Adrenal gland (tissue), 19 donors: ENCODE measurements at places on chromosomes 1 and 21. TPM values are rescaled to one million over a fixed set of nuclear protein-coding genes. Genes with fewer than 3 reads are reported as not detected.

DNA sequence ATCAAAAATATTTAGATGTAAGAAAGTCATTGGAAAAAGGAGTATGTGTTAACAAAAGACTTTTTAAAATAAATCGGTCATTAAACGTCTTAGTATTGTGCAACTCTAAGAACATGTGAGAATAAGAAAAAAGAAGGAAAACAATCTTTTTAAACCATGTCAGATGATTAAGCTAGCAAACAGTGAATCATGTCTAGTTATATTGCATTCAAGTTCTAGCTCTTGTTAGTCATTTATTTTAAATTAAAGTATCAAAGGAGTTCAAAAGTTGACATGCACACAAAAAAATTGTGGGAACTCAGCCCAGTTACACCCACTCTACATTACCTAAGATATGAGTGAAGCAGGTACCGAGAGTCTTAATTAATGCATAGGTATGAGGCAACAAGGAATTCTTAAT lies 9.8 kb downstream of the FRRS1 start:
- H3K27ac ChIP-seq = no peak overlapping the region
- no peak for DNase-seq
- H3K4me1 ChIP-seq = peaks cover 47% of the 10 kb centered on the region

DNA sequence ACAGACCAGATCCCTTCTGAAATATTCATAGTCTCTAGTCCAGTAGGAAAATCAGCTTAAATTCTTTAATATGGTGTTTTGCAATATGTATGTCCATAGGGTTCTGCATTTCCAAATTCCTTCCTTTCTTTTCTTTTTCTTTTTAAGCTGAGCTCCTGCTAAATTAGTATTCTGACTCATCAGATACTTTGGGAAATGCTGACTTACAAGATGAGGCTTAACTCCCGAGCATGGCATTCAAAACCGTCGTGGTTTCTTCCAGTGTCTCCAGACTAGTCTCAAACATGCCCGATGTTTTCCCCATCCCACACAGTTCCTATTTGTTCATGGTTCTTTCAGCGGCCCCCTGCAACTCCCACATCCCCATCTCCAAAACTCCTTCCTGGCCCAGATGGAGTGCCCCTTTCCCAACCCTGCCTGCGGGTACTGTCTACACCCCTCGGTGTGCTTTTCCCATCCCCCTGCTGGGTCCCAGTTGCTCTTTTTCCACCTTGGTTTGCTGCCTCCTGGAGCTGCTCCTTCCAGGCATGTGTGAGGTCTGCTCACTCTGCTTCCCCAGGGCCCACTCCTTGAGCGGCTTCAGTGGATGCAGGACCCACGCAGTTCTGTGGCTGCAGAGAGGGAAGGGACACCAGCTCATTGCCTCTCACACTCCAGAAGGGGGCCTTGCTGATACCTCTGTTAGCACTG lies 19.5 kb upstream of the ETV3 start:
- no peaks in the 10 kb centered on the region for H3K27me3 ChIP-seq
- no peak for DNase-seq
- no peak overlapping the region for H3K27ac ChIP-seq
- H3K4me3 ChIP-seq = no peak overlapping the region
- H3K36me3 ChIP-seq = no peaks in the 10 kb centered on the region

- peaks cover 16% of the 10 kb centered on the region for H3K4me1 ChIP-seq
- H3K36me3 ChIP-seq = peaks cover 5% of the 10 kb centered on the region
- no peaks in the 10 kb centered on the region for H3K27me3 ChIP-seq
- no peak overlapping the region for H3K4me3 ChIP-seq
- H3K27ac ChIP-seq = no peak overlapping the region
Observed at GRCh38 chr1:109089242-109090015, 1.1 kb upstream of the TMEM167B start.

- no peaks in the 10 kb centered on the region for H3K4me1 ChIP-seq
- no peaks in the 10 kb centered on the region for H3K36me3 ChIP-seq
- no peak for DNase-seq
- H3K27ac ChIP-seq = no peak overlapping the region
Observed at GRCh38 chr1:199855580-199855979, 171.9 kb upstream of the NR5A2 start.

- peak; percentile 50 for DNase-seq
- H3K36me3 ChIP-seq = no peaks in the 10 kb centered on the region
- H3K4me3 ChIP-seq = no peak overlapping the region
- no peaks in the 10 kb centered on the region for H3K4me1 ChIP-seq
- H3K27me3 ChIP-seq = no peaks in the 10 kb centered on the region
- H3K27ac ChIP-seq = no peak overlapping the region
Observed at GRCh38 chr1:11576109-11576875, 77.9 kb downstream of the FBXO2 start.

DNA sequence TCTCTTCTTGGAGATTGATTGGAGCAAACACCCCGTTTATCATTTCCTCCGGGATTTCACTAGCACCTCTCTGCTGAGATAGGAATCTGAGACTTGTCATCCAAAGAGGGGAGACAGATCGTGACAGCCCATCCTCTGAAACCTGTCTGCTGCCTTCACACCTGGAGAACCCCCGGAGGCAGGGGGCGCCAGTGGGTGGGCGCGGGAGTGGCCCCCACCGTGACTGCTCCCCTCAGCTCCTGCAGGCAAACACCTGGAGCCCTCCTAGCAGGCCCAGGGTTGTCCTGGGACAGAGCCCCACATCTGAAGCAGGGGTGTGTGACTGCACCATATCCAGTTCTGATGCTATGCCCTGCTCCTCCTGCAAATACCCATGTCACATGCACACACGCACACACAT lies 209.5 kb upstream of the POU3F1 start:
- no peak overlapping the region for H3K27ac ChIP-seq
- no peaks in the 10 kb centered on the region for H3K4me1 ChIP-seq
- no peak for DNase-seq
- no peak overlapping the region for H3K4me3 ChIP-seq
- no peaks in the 10 kb centered on the region for H3K27me3 ChIP-seq

DNA sequence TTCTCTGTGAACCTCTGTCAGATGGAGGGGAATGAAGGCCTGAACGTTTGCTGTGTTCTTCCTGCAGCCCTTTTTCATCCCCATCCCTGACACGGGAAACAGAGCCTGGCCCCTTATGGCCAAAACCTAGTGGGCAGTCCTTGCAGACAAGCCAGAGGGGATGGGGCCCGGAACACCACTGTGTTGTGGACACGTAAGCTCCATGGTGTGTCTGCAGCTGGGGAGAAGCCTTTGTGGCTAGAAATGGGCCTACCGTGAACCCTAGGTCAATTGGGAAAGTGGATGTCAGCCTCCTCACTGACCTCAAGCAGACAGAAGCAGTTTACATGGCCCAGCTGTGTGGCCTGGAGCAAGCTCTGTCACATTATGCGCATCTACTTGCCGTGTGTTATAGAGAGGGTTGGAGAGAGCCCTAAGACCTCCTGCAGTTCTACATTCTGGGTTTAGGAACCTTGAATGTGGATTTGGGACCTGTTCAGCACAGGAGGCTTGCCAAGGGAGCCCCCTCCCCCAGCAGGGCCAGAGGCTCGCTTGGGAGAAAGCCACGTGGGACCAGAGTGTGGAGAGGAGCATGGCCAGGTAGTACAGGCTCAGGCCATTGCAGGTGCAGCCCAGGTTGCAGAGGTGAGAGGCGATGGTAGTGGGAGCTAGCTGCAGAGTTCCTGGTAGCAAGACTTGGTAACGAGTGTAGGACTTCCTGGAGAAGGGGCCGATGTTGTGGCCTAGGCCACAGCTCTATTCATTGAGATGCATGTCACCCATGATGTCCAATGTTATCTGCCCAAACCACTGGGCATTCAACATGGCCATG lies 20.7 kb downstream of the PARS2 start:
- no peaks in the 10 kb centered on the region for H3K4me1 ChIP-seq
- no peaks in the 10 kb centered on the region for H3K27me3 ChIP-seq
- H3K27ac ChIP-seq = no peak overlapping the region
- H3K36me3 ChIP-seq = no peaks in the 10 kb centered on the region
- H3K4me3 ChIP-seq = no peak overlapping the region

GRCh38 chr1:182389619-182390047 lies 2.0 kb downstream of the GLUL start:
- DNase-seq = no peak
- no peaks in the 10 kb centered on the region for H3K27me3 ChIP-seq
- peaks cover 5% of the 10 kb centered on the region for H3K4me1 ChIP-seq
- no peaks in the 10 kb centered on the region for H3K36me3 ChIP-seq
- peak overlapping the region; percentile 84 for H3K4me3 ChIP-seq

DNA sequence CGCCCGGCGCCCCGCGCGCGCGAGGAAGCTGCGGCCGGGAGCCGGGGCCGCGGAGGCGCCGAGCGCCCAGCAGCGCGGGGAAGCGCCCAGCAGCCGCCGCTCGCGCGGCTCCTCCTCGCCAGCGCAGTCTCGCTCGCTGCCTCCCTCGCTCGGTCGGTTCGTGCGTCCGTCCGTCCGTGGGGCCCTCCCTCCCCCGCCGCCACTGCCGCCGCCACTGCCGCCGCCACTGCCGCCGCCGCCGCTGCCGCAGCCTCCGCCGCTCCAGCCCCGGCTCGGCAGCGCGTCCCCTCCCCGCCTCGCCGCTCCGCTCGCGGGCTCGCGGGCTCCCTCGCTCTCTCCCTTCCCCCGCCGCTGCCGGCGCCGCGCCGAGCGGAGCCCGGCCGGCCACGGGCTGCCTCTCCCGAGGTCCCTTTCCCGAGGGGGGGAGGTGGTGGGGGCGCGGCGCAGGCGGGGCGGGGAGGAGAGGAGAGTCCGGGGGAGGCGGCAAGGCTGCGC lies at the start of gene KCND3:
Gene KCND3 (minus strand): TSS at position 138 of the 495 bp plus-strand sequence.
- H3K27ac ChIP-seq = no peak within 1 kb of the TSS
- peaks cover 4% of the 10 kb centered on the region for H3K27me3 ChIP-seq
- peaks cover 17% of the 10 kb centered on the region for H3K4me1 ChIP-seq
- H3K36me3 ChIP-seq = no peaks in the 10 kb centered on the region

DNA sequence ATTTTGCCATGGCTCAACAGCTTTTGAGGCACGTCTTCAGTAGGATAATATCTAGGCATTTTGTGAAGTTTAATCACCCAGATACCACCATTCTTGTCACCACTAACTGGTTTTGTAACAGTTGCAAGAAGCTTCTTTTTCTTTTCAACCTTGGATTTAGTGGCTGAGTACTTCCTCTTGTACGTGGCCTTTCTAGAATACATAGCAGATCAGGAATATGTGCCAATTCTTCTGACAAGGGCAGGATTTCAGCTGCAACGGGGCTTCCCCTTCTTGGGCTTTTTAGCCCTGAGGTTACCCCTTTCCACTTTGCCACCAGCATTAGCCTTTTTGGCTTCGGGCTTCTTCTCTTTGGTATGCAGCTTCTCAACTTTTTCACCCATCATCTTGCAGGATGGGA lies 79.3 kb upstream of the WARS2 start:
- no peaks in the 10 kb centered on the region for H3K36me3 ChIP-seq
- H3K27me3 ChIP-seq = no peaks in the 10 kb centered on the region
- no peak overlapping the region for H3K4me3 ChIP-seq
- no peaks in the 10 kb centered on the region for H3K4me1 ChIP-seq

GRCh38 chr1:210340841-210341240 lies 12.1 kb downstream of the HHAT start:
- DNase-seq = no peak
- H3K27ac ChIP-seq = no peak overlapping the region
- H3K4me1 ChIP-seq = peaks cover 4% of the 10 kb centered on the region
- H3K4me3 ChIP-seq = no peak overlapping the region
- no peaks in the 10 kb centered on the region for H3K36me3 ChIP-seq

DNA sequence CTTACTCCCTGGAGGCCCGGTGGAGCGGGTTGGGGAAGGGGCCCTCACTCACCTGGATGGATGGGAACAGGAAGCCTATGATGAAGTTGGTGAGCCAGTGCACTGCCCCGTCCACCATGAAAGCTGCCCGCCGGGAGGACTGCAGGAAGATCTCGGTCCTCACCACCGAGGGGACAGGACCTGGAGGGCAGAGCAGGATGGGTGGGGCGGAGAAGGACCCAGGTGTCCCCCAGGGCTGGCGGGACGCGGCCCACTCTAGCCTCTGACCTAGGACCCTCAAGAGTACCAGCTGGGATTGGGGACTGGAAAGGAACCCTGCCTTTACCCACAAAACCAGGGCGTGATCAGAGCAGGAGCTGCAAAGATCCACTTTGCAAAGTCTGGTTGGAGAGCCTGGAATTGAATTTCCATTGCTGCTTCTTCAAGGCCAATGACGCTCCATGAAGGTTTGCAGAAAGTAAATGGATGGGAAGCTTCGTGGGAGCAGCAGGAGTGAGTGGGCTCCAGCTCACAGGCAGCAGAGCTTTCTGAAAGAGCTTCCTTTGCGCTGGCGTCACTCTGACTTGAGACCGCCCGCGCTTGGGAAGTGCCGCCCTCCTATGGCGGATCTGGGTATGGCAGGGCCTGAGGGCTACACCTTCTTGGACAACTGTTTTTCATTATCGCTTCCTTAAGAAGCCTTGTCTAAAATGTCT lies 21.4 kb downstream of the SLC2A7 start:
- H3K27me3 ChIP-seq = no peaks in the 10 kb centered on the region
- no peak overlapping the region for H3K27ac ChIP-seq
- H3K4me1 ChIP-seq = no peaks in the 10 kb centered on the region
- H3K36me3 ChIP-seq = no peaks in the 10 kb centered on the region

GRCh38 chr1:226497991-226498639 lies 50.4 kb upstream of the STUM start:
- H3K27ac ChIP-seq = no peak overlapping the region
- H3K36me3 ChIP-seq = no peaks in the 10 kb centered on the region
- H3K4me3 ChIP-seq = no peak overlapping the region
- no peaks in the 10 kb centered on the region for H3K27me3 ChIP-seq

DNA sequence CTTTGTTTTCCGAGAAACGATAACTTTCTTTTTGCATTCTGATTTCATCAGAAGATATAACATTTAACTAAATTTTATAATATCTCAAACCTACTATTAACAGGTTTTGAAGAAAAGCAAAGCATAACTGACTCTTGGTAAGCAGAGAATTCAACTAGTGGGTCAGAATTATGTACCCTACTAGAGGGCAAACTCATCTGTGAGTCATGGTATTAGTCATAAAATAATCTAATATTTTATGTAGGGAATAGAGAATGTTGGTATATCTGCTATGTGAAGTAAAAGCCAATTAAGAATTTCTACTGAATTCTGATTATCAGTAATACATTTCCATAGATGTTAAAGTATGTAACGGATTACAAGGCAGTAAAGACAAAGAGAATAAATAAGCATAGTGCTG lies 56.8 kb downstream of the USP1 start:
- H3K27ac ChIP-seq = no peak overlapping the region
- H3K27me3 ChIP-seq = no peaks in the 10 kb centered on the region
- no peak for DNase-seq
- H3K36me3 ChIP-seq = no peaks in the 10 kb centered on the region
- no peak overlapping the region for H3K4me3 ChIP-seq
- no peaks in the 10 kb centered on the region for H3K4me1 ChIP-seq

- H3K27me3 ChIP-seq = peaks cover 6% of the 10 kb centered on the region
- no peak overlapping the region for H3K27ac ChIP-seq
- no peak for DNase-seq
- no peaks in the 10 kb centered on the region for H3K36me3 ChIP-seq
- no peak overlapping the region for H3K4me3 ChIP-seq
Observed at GRCh38 chr1:2943686-2944260, 77.5 kb upstream of the ACTRT2 start.

GRCh38 chr1:26696654-26697430 lies 1.0 kb downstream of the ARID1A start:
- H3K36me3 ChIP-seq = no peaks in the 10 kb centered on the region
- peaks cover 61% of the 10 kb centered on the region for H3K4me1 ChIP-seq
- peak; percentile 55 for DNase-seq
- no peaks in the 10 kb centered on the region for H3K27me3 ChIP-seq
- H3K4me3 ChIP-seq = peak overlapping the region; percentile 59

Gene MR1
- polyA plus RNA-seq = 26.4 TPM

Gene PROK1
- polyA plus RNA-seq = 4.0 TPM

Gene CFHR4
- not detected for polyA plus RNA-seq

Gene SH2D1B
- polyA plus RNA-seq = 0.08 TPM

Gene KRTAP13-2
- not detected for polyA plus RNA-seq

Gene UBL4B
- polyA plus RNA-seq = not detected

Gene TMEM51
- 14.6 TPM for polyA plus RNA-seq

Gene AMPD2
- 130 TPM for polyA plus RNA-seq

Gene PTAFR
- 1.7 TPM for polyA plus RNA-seq

Gene KRTAP19-7
- polyA plus RNA-seq = not detected

Gene SHCBP1L
- not detected for polyA plus RNA-seq

Gene MRPL20
- polyA plus RNA-seq = 175 TPM
